ENCODE measurements at places on chromosomes 16 and 17. TPM values are rescaled to one million over a fixed set of nuclear protein-coding genes. Genes with fewer than 3 reads are reported as not detected.
A peak's percentile ranks its signal among the peaks of the same experiment; 100 is the strongest.

DNA sequence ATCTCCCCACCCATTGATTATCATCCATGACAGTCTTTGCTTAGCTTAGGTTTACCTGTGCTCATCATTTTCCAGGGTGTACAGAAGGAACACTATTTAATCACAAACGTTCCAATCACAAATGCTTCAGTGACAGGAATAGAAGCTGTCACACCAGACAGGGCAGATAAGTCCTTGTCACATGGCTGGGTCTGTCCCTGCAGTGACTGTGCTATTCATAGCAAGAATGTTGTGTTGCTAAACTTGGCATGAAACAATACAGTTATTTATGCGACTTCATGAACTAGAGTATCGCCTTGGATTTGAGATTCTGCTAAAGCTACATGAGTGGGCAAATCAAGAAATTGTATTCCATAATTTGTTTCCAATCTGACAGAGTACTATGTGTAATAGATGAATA is 108.4 kb downstream of the CDH13 start:
- DNase-seq, result no peak

- no peak for DNase-seq
Observed at GRCh38 chr17:47199627-47200324, 9.4 kb upstream of the MYL4 start.

GRCh38 chr17:21303441-21304065 is 19.0 kb downstream of the MAP2K3 start:
- no peak for DNase-seq

DNA sequence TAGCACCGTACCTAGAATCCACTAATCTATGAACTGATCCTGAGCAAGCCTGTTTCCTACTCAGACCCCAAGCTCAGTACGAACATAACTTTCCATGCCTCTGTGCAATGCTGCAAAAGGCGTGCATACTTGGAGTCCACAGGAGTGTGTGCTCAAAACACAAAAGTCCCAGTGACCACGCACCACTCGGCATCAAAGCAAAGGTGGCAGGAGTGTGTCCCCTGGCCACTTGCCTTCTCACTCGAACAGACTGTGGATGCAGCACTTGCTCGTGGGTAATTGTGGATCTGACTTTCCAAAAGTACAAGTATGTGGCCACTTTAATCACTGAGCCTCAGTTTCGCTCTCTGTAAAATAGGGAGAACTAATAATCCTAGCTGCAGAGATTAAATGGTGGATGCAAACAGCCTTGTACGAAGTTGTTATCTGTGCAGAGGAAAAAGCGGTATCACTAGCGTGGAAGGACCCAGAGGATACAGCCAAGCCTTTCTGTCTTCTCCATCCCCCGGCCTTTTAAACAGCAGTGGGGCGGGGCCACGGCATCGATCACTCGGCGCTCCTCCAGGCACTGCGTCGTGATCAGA is 311 bp upstream of the KDM8 start:
- peak; percentile 87 for DNase-seq

DNA sequence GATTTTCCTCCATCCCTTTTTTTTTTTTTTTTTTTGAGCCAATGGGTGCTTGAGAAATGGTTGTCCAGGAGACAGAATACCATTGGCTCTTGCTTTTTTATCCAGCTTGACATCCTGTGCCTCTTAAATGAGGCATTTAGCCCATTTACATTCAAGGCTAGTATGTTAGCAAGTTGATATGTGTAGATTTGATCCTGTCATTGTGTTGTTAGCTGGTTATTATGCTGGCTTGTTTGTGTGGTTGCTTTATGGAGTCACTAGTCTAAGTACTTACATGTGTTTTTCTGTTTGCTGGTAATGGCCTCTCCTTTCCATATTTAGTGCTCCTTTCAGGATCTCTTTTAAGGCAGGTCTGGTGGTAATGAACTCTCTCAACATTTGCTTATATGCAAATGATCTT is 14.1 kb upstream of the SLFN11 start:
- DNase-seq, result no peak

KRTAP2-3 gene
- not detected for total RNA-seq

ZNF469 gene
- total RNA-seq, result 14.7 TPM

TAT gene
- total RNA-seq, result not detected

- no peak for DNase-seq
Observed at GRCh38 chr17:2289878-2290478, 13.6 kb downstream of the SMG6 start.

DNA sequence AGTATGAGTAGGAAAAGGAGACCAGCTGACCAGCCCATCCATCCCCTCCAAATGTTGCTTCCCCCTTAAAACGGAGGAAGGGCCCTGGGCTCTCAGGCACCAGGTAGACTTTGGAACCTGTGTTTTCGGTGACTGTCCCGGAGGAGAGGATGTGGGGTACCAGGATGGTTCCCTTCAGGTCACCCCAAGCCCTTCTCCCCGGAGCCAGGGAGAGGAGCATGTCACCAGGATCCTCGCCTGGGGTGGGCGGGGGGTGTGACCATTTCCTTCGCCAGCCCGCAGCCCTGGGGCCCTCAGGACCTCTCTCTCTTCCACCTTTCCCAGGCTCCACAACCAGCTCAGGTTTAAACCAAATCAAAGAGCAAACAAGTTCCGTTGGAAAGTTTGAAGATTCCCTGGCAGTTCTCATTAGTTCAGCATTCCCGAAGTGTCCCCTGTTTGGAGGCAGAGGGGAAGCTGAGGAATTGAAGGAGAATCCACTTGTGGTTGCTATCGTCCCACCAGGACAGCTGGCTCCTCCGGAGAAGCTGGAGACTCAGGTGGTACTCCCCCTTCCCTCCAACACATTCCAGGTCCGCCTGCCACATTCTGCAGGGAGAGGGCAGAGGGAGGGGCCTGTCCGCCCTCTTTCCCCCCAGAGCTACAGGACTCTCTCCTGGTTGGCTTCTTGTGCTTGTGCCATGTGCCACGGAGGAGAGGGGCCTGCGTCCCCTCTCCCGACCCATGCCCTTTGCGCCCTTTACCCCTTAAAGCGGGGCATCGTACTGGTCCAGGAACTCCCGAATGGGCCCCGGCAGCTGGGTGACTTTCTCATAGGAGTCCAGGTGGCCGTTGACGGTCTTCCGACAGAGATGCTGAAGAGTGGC is 2.0 kb downstream of the SOCS3 start:
- DNase-seq, result no peak

GRCh38 chr17:50424246-50424995 is 1.6 kb upstream of the ACSF2 start:
- DNase-seq, result no peak

DNA sequence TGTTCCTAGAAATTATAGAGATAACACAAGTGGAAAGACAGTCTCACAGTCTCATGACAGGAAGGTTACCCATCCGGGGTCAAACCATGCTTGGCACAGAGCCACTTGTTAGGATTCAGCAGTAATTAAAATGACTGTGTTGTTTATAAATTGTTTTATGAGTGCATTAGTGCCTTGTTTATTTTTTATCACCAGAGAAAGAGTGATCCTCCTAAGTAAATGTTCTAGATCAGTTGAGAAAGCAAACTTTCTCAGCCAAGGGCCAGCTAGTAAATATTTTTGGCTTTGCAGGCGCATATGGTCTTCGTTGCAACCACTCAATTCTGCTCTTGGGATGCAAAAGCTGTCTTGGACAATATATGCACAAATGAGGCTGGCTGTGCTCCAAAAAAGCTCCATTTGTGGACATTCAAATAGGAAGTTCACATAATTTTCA is 253.9 kb upstream of the CACNG5 start:
- DNase-seq, result no peak

DNA sequence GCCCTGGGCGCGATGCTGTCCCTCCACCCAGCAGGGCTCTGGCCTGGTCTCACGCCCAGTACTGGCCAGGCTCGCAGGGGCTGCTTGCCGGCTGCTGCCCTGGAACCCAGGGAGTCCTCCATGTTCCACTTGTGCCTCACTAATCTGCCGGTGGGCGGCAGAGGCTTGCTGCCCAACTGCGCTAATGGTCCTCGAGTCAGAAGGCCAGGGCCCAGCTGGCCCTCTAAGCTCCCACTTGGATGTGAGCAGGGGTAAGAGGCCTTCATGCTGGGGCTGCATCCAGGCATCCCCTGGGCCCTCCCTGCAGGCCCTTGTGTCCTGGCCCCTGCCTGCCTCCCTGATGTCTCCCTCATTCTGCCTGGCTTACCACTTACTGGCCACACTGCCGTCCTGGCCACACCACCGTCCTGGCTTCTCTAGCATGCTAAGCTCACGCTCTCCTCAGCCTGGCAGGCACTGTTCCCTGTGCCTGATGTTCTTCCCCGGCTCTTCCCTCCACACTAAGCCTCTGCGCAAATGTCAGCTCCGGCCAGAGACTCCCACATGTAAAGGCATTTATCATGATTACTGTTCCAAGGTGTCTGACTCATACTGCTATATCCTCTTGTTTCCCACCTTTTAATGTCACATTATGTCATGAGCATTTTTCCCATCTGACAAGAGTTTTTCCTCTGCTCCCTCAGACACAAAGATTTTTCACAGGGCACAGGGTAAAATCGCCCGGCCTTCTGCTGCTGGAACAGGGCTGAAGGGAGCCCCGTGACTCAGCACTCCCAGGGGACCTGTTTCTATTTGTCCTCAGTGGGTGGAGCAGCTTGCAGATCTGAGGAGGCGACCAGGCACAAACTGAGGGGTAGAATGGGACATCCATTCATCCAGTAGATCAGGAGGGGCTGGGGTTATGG is 15.9 kb downstream of the B9D1 start:
- DNase-seq, result no peak

- no peak for DNase-seq
Observed at GRCh38 chr16:9965079-9965478, 217.1 kb downstream of the GRIN2A start.

GRCh38 chr16:6684076-6684673 is 648.5 kb upstream of the RBFOX1 start:
- peak; percentile 23 for DNase-seq

KRTAP1-5 gene
- not detected for total RNA-seq

DNA sequence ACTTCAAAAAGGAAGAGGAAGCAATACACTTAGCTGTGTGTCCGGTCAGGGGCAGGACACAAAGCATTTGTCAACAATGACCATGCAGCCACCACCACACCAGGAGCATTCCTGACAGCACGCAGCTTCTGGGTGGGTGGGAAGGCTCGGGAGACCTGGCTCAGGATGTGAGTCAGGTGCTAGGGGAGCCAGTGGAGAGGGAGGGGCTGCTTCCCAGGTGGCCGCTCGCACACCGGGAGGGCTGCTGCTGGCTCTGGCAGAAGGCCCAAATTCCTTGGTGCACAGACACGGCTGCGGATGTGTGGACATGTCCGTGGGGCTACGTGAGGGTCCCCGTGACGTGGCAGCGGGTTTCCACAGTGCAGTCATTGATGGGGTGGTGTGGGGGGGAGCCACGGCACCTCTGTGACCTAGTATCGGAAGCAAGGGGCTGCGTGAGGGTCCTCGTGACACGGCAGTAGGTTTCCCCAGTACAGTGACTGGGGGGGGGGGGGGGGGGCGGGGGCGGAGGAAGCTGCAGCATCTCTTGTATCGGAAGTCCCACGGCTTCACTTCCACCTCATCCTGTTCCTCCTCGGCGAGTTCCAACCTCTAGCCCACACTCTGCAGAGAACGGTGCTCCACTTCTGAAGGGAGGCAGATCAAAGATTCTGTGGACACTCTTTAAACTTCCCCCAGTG is 112.8 kb downstream of the ZNF778 start:
- DNase-seq, result peak; percentile 50

DNA sequence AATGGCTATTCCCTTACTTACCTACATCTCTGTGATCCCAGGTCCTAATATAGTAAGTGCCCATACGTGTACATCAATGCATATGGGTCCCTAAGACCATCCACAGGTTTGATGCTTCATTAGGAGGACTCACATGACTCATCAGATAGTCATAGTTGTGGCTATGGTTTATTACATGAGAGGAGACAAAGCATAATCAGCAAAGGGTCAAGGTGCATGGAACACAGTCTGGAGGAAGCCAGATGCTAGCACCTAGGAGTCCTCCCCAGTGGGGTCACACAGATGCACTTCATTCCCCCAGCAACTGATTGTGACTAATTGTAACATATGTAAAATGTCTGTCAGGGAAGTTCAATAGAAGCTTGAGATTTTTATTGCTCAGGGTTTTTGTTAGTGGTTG is 42.8 kb downstream of the PHKB start:
- DNase-seq, result no peak

GRCh38 chr17:68294196-68294555 is 2.9 kb downstream of the ARSG start:
- no peak for DNase-seq

GRCh38 chr16:58638148-58639036 is 8.8 kb upstream of the CNOT1 start:
- DNase-seq, result peak; percentile 12

DNA sequence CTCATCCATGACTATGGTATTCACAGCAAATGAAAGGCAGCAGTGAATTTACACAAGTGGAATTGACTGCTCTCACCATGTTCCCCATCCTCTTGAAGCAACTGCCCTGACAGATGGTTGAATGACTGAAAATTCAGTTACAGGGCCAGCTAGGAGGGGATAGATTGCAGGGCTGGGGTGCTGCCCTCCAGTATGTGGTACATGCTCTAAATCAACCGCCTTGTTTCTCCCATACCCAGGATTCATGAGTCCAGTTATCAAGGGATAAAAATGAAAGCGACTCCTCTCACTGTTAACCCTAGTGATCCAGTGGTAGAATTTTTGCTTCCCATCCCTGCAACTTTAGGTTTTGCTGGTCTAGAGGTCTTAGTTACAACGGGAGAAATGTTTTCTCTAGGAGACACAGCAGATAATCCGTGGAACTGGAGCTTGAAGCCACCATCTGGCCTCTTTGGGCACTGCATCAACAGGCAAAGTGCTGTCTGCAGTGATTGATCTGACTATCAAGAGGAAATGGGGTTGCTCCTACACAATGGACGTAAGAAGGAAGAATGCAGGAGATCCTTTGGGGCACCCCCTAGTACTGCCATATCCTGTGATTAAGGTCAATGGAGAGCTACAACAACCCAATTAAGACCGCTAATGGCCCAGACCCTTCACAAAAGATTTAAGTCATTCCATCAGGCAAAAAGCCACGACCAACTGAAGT is 32.0 kb downstream of the SCPEP1 start:
- peak; percentile 65 for DNase-seq

- no peak for DNase-seq
Observed at GRCh38 chr17:56697190-56697589, 103.7 kb downstream of the NOG start.

- no peak for DNase-seq
Observed at GRCh38 chr17:64051153-64051552, 30.7 kb upstream of the ICAM2 start.

SLC38A10 gene
- total RNA-seq, result 57.2 TPM
